ENCODE measurements at places on chromosomes 13 and 19.

GRCh38 chr13:66914155-66914554 lies 316.0 kb downstream of the PCDH9 start:
- no peak for DNase-seq

DNA sequence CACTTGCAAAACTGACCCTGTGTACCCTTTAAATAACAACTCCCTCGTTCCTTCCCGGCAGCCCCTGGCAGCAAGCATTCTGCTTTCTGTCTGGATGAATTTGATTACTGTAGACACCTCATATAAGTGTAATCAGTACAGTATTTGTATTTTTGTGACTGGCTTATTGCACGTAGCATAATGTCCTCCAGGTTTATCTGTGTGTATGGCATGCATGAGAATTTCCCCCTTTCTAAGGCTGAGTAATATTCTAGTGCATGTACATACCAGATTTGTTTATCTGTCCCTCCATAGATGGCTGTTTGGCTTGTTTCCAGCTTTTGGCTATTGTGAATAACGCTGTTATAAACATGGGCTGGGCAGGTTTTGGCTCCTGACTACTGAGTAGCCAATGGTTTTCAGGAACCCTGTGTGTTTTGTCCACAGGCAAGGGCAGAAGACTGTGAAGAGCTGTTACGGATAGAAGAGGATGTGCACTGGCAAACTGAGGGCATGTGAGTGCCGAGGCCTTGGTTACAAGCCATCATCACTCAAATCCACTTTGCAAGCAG lies 98.0 kb downstream of the ESD start:
- DNase-seq = no peak

DNA sequence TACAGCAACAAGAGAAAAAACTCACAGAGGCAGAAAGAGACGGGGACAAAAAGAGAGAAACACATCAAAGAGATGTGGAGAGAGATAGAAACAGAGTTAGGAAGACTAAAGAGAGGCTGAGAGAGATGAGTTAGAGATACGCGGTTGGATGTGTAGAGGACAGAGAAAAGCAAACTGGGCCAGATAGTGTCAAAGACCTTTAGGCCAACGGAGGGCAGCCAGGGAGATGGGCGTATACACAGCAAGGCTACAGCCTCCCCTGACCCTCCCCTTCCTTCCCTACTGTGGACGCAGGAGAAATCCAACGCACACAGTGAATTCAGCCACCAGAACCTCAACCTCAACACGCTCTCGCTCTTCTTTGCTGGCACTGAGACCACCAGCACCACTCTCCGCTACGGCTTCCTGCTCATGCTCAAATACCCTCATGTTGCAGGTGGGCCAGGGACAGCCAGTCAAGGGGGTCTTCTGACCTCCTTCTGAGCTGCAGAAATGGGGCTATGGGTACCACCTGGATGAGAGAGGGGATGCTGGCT lies 18.7 kb downstream of the CYP2B6 start:
- DNase-seq = no peak

DNA sequence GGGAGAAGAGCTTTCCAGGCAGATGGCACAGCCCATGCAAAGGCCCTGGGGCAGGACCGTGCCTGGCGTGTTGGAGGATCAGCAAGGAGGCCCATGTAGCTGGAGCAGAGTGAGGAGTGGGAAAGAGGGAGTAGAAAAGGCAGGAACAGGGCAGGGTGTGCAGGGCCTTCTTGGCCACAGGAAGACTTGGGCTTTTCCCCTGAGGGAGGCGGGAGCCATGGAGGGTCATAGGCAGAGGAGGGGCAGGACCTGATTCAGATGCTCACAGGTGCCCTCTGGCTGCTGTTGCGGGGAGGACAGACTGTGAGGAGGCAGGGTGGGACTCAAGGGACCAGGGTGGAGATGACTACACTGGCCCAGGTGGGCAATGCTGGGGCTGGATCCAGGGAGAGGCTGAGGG lies 13.8 kb upstream of the PTPRS start:
- DNase-seq = peak; percentile 26

- DNase-seq = peak; percentile 84
These were observed 1227.4 kb upstream of the PCDH20 start for GRCh38 chr13:62643007-62643483.

DNA sequence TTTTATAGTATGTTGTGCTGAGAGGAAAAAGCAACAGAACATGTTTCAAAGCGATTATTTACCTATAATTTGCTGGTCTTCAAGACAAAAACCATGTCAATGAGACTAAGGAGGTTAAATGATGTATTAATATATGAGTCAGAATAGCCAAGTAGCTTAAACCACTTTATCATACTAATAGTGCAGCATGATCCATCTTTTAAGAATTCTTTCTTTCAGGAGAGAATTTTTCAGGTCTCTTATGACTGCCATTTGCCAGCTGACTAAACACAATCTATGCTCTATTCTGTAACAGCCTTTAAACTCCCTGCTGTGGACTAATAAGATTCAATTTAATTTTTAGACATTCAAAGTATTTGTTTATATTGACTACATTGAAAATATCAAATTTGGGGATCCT lies 93.7 kb downstream of the TRPC4 start:
- no peak for DNase-seq

DNA sequence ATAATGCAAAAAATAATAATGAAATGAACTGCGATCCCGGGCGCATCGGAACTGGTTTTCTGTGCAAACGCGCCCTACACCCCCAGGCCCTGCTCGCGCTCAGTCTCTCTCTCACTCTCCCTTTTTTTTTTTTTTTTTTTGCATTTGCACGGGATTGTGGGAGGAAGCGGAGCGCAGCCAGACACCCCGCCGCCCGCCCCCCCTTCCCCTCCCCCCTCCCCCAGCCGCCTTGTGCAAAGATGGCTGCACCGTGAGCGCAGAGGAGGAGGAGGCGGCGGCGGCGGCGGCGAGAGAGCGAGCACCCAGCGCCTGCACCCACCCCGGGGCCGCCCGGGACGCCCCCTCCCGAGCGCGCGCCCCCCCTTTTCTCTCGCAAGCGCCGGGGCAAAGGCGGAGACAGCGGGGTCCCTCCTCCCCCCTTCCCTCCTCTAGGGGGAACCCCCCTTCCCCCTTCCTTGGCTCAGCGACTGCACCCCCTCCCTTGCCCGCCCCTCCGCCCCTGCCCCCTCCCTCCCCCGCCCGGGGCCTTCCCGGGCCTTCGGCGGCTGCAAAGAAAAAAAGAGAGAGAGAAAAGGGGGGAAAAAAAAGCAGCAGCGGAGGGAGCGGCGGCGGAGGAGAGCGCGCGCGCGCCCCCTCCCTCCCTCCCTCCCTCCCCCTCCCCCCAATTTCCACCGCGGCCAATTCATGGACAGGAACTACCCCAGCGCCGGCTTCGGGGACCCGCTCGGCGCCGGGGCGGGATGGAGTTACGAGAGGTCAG lies at the start of gene PRR12:
TSS of gene PRR12 (plus strand) at position 212 of the 760 bp plus-strand sequence. CDS start at position 685, 473 bp downstream.
- DNase-seq = peak; percentile 75

DNA sequence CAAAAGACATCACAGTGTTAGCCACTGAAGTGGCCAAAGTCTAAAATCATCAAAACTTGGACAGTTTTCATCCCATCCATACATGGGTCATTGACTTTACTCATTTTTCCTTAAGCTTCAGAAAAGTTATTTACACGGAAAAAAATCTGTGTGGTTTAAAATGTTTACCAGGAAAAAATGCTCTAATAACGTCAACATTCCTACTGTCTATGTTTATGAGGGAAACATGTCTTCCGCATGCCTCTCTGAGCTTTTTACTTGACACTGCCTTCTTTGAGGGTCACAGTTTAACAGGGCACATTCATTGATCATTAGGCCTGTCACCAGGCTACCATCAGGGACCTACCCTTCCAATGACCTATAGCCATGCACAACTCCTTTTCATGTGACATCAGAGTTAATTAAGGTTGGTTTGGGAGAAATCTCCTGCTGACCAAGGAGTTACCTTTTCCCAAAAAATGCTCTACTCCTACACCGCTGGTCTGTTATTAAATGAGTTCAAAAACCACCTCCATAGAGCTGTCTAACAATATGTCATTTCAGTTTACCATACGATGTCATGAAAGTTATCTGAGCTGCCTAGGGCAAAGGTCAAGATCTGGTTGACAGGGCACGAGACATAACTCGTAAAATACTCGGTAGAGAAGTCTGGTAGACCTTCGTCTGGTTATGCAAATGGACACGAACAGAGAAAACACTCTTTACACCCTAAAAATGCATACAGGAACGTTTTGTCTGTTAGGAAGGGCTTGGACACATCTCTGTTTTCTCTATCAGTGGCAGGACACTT lies 17.8 kb downstream of the FLT1 start:
- no peak for DNase-seq

- DNase-seq = no peak
These were observed 63.5 kb upstream of the MYCBP2 start for GRCh38 chr13:77390391-77390790.

GRCh38 chr19:30225676-30226463 lies 146.3 kb upstream of the ZNF536 start:
- no peak for DNase-seq

DNA sequence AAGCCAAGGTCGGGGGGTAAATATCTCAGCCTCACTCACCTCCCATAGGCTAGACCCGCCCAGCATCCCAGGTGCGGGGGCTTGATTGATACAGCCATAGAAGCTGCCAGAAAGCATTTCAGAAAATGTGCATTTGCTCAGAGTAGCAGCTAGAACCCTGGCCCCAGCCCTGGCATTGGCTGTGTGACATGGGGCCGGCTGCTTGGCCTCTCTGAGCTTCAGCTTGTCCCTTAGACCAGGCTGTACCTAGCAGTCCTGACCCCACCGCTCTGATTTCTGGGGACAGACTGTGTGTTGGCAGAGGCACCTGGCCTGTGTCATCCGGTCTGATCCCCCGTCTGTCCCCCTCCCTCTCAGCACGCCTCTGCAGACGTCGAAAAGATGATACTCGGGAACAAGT lies 15.4 kb downstream of the RAB8A start:
- no peak for DNase-seq

- DNase-seq = peak; percentile 70
These were observed 109.3 kb downstream of the ABCC4 start for GRCh38 chr13:95191821-95192563.

- DNase-seq = peak; percentile 44
These were observed 45.2 kb downstream of the CDADC1 start for GRCh38 chr13:49292742-49293486.

DNA sequence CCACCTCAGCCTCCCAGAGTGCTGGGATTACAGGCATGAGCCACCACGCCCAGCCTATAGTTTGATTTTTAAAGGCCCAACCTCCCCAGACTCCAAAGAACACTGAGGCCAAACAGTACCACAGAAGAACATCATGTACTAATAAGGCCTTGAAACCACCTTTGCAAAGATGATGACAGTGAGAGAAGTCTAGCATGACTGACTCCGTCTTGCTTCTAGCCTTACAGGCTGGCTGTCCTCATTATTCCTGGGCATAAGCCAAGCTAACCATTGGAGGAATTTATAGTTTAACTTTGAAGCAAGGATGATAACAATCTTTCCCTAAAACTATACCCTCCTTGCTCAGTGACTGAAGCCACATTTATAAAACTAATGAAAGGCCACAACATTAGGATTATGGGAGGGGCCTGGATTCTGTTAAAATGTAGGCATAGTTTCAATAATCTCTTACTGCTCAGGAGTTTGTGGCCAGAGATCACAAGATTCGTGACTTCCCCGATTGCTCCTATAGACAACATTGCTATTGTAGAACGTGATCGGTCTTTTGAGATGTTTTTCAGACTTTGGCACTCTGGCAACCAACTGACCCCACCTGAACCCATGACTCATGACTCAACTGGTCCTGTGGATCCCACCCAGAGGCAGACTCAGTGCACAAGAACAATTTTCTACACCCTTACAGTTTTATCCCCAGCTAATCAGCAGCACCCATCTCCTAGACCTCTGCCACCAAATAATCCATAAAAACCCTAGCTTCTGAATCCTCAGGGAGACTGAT lies 17.6 kb downstream of the GPR42 start:
- no peak for DNase-seq

- DNase-seq = peak; percentile 71
These were observed 49.6 kb downstream of the MYO9B start for GRCh38 chr19:17125062-17125727.

GRCh38 chr13:68009546-68009945 lies 779.4 kb upstream of the PCDH9 start:
- DNase-seq = no peak

DNA sequence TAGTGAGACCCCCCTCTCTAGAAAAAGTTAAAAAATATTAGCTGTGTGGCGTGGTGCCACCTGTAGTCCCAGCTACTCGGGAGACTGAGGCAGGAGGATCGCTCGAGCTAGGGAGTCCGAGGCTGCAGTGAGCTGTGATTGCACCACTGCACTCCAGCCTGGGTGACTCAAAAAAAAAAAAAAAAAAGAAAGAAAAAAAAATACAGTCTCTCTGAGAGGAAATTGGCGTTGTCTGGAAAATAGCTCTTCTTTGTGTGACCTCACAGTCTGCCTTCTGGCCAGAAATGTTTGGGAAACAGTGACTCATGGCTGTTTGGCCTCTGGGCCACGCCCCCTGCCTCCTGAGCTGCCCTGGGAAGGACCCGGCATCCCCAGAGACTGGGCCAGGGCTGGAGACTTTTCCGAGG lies 10.7 kb downstream of the MARCHF2 start:
- DNase-seq = peak; percentile 18

- DNase-seq = peak; percentile 79
These were observed 28.8 kb upstream of the RCBTB2 start for GRCh38 chr13:48561466-48562235.

DNA sequence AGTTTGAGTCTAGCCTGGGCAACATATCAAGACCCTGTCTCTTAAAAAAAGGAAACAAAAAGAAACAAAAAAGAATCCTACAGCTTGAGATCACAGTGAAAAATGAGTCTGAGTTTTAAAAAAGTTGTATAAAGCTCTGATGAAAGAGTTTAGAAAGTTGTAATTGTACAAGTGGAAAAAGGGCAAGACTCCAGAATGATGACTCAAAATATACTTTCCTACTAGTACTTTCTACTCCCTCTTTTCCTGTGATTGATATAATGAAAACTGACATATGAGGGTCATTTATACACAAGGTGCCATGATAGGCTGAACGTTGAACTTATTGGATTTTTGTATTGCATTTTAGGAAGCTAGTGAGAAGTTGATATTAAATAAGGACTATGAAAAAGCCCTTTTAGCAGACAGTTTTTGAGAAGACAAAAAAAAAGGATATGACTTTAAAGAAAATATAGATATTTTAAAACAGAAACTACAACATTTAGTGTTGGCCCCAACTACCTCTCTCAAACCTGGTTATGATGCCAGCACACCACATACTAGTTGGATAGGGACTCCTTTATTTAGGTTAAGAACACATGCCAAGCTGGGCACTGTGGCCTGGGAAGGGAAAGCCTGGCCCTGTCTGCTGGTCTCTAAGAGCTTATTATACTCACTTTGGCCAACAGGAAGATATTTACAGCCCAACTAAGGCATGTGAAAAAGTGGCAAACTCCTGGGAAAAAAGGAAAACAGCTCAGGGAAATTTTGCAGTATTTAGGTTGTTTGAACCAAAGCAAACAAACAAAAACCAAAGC lies 116.6 kb downstream of the KL start:
- no peak for DNase-seq
